ENCODE measurements at places on chromosomes 6 and 20.

DNA sequence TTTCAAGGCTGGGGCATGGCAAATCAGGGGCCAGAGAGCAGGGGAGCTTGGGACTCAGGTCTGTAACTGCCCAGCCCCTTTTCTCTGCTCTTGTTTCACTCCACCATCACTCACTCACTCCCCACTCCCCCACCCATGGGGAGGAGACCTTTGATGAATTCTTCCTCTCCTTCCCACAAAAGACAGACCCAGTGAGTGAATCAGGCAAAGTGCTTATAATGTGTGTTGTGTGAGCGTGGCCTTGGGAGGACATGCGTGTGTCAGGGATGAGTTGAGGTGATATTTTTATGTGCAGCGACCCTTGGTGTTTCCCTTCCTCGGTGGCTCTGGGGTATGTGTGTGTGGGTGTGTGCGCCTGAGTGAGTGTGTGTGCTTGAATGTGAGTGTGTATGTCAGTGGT lies 1.0 kb upstream of the CUL9 start:
- DNase-seq: no peak

DNA sequence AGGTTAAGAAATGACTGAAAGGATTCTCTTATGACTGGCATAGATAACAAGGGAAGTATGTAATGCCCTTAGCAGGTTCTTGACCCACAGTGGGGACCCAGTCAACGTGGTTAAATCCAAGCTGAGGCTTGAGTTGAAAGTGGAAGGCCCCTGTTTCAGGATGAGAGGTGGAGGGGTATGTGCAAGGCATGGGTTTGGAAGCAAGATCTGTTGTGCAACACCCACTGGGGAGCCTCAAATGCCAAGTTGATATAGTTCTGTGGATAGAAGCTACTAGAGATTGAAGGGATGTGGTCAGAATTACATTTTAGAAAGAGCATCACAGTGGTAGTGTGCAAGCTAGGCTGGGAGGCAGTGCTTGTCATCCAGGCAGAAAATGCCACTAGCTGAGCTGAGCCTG lies 5.1 kb downstream of the PABPC1L start:
- no peak for DNase-seq

DNA sequence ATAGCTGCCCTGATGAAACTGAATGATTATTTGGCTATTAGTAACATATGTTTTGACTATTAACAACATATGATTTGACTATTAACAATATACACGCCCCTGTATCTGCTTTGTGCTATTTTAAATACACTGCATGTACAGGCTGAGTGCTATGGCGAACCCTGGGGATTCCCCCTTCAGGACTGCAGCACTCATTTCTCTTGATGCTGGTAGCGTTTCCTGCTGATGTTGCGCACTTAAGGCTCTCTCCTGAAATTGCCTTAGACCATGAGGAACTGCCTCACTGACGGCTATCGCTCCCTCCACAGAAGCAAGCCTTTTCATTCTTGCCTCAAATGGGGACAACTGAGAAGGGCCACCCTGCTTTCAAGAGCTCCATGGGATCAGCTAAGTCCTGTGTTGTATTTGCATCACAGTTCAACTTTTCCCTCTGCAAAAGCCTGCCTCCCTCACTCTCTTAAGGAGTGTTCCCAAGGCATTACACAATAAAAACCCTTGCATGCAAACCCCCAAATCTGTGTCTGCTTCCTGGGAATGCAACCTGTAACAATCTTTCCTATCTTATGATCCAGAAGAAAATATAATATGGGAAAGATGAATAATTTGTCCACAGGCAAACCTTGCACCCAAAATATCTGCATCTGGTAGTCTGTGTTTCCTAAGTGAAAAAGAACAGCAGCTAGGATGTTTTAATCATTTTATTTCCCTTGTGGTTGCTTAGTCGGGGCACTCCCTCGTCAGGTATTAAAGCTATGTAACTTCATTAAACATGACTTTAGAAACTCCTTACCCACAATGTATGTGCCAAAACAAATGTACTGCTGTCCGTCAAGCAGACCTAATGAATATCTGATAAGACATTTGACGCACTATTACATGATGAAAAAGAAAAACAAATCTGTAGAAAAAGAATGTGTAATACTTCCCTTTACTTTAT lies 456.4 kb downstream of the COL12A1 start:
- DNase-seq: no peak

GRCh38 chr20:61599061-61599531 lies 347.0 kb downstream of the CDH4 start:
- DNase-seq: no peak

GRCh38 chr6:114600381-114600780 lies 257.6 kb upstream of the HS3ST5 start:
- no peak for DNase-seq

DNA sequence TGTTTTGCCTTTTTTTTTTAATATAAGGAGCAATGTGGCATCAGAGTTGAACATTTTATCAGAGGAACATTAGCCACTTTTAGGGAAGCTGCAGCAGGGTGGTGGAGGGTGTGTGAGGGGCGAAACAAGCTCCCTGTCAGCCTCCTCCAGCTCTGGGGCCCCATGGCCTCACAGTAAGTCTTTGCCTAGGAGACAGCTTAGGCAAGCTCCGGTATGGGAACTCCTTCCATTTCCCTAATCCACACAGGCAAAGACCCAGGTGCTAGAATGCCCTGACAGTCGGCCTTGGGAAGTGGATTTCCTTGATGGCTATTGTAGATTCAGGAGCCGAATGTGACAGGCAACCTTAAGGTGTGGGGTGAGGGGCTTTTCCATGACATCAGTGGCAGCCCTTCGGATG lies 862 bp downstream of the PRND start:
- no peak for DNase-seq

GRCh38 chr6:116840091-116840490 lies 11.2 kb upstream of the GPRC6A start:
- no peak for DNase-seq

DNA sequence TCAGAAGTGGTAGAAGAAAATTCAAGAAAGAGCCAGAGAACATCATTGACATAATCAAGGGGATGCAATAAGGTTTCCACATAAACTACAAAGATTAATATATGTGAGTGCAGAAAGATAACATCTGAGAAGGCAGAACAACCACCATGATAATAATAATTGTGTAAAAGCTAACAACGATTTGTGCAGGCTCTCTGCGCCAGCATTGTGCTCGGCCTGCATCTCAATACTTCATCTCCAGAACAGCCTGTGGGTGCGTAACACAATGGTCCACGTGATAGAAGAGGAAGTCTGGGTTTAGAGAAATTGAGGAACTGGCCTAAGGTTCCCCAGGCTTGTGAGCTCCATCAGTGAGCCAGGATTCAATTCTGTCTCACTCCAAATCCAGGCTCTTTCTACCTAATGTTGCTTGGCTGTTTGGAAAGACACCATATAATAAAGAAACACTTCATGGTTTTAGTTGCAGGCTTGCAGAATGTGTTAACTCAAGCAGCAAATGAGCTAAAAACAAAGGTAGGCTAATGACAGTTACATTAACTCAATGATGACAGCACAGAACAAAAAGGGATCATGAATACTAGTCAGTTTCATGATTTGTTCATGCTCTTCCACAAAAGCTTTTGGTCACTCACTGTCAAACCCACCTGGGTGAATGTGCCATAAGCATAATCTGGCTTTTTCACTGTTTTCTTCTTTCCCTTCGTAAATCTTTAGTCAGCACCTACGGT lies 71.2 kb downstream of the LY86 start:
- DNase-seq: no peak

GRCh38 chr6:119314885-119315272 lies 34.7 kb downstream of the MAN1A1 start:
- no peak for DNase-seq

DNA sequence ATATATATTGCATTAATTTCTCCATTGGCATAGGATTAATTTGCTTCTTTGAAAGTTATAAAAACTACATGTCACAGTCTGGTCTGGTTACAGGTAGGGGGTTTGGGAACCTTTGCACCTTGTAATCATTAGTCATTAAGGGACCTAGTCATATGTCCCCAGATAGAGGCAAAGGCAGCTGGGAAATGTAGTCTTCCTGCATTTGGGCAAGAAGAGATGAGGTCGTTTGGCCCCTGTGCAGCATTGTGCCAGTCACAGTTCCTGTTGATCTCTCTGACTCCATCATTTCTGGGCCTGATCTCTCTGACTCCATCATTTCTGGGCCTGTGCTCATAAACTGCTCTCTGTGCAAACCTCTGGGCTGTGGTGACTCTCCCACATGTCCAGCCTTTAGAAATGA lies 73.2 kb downstream of the BCKDHB start:
- DNase-seq: no peak

- no peak for DNase-seq
These were observed 11.3 kb upstream of the RBM24 start for GRCh38 chr6:17269840-17270239.

DNA sequence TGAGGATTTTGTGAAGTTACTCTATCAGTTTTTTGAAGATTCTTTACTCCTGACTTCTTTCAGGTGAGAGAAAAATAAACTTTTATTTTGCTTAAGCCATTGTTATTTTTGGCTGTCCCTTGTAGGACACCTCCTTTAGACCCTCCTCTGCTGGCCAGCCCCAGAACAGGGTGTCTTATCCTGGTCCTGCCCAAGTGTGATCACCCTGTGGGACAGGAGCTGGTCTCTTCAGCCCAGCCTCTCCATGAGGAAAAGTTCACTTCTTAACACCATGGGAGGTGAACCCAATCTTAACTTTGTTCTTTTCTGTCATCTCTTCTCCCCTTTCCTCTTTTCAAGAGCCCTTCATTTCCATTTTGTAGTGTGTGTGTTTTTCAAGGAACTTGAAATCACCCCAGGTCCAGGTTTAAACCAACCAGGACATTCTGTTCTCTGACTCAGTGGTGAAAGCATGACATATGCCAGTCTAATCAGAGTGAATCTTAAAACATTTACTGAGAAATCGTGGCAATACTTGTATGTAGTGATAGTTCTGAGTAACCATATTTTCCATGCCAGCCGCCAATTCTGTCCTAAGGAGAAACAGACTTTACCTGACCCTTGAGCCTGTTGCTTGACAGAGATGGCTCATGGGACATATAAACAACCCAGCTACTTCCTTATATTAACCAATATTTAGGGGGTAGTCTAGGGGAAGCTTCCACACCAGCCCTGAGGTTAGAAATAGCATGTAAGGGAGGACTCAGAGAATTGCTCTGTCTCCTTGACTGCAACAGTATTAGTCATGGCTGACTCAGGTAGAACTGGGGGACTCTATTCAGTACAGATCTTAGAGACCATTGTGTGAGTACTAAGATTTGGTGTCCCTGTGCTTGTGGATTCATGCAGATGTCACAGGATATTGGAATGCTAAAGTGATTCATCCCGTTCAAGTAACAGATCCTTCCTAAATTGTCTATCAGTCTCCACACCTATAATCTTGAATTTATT lies 48.8 kb downstream of the FLRT3 start:
- no peak for DNase-seq

GRCh38 chr20:4985658-4986057 lies 15.7 kb downstream of the SLC23A2 start:
- DNase-seq: no peak

DNA sequence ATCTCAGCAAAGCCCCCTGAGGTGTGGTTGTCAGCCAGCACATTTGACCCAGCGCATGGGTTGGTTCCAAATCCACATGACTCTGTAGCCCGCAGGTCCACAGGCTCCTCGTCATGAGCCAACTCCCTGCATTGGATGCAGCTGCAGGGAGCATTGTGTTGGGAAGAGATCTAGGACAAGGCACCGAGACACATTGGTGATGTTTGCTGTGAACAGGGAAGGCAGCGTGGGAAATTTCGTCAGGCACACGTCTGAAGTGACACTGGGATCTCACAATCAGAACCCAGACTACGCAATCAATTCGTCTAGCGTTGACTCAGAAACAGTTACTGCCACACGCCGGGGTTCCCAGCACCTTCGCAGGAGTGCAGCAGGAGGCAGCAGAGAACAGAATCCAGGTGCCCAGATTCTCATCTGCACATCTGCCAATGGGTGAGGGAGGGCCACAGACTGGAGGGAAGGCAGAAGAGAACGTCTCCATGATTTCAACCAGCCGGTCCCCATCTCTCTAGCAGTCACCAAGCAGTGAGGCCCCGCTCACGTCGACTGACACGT lies 177.0 kb downstream of the TTLL2 start:
- no peak for DNase-seq

DNA sequence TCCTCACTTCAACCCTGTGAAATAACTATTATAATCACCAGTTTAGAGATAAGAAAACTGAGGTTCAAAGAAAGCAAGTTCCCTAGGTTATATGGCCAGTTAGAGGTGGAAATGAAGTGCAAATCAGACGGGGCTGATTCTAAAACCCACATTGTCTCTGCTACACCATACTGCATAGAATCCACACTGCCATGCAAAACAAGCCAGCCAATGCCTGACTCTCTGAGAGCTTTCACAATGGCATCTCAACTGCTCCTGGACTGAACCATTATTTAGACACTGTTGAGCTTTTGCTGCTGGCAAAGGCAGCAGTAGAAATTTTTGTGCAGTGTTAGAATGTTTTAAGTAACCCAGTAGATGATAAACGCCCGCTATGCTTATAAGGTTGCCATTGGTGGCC lies 195.2 kb upstream of the CNR1 start:
- no peak for DNase-seq

- no peak for DNase-seq
These were observed 49.1 kb upstream of the OPRM1 start for GRCh38 chr6:153989989-153990388.

DNA sequence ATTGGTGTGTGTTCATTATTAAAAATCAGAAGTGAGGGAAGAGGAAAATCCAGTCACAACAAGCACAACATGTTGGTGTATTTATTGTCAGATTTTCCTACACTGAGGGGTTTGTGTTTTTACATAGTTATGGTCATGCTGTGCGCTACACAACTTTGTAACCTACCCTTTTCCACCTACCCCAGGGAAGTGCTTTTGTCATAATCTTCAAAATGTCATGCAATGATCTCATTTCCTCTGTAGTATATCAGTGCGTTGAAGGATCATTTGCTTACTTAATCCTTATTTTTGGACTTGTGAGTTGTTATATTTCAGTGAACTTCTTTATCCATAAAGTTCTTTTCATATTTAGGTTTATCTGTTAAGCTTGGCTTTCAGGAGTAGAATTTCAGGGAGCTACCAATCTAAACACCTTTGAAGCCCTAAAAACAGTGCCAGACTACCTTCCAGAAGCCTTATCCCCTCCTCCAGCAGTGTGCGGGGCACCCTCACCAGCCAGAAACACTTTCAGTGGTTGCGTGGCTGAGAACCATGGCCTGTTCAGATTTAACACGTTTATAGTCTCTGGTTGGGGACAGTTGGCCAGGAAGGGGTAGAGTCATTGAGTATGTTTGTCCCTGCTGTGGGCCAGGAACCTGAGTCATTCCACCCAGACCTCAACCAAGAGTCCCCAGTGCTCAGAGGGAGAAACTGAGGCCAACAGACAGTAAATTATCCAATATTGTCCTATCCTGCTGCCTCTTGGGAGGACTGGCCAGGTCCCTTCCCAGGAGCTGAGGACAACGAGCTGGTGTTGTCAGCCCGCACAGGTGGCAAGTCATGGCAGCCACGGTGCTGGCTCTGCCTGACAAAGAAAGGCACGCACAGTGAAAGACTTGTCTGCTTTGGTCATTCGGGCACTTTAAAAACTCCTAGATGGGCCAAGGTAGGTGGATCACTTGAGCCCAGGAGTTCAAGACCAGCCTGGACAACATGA lies 40.3 kb downstream of the STK35 start:
- DNase-seq: no peak
